ENCODE measurements at places on chromosomes 7 and 10.
A peak's percentile ranks its signal among the peaks of the same experiment; 100 is the strongest.

GRCh38 chr7:63521-64021, 128.8 kb upstream of the FAM20C start:
- DNase-seq: no peak

DNA sequence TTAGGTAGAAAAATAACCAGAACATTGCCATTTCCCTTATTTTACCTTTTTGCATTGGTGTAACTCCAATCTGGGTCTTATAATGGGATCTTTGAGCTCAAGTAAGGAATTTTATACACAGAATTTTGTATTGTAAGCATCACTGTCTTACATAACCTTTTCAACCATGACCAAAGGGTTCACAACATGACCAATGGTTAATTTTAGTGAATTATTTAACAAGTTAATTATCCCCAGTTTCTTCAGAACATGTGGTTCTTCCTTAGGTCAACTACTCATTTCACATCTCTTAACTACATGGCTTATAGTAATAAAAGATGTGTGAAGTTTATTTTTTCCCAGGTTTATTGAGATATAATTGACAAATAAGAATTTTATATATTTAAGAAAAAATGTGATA, 74.2 kb upstream of the RHOBTB1 start:
- DNase-seq: no peak

- DNase-seq: no peak
Measured at GRCh38 chr7:75993689-75994387, 557 bp downstream of the TMEM120A start.

GRCh38 chr10:110436554-110437350, 61.0 kb upstream of the DUSP5 start:
- DNase-seq: no peak

GRCh38 chr7:115208710-115209560, 287.0 kb downstream of the MDFIC start:
- no peak for DNase-seq

GRCh38 chr10:31345886-31346285, 26.9 kb downstream of the ZEB1 start:
- no peak for DNase-seq

GRCh38 chr7:159093351-159093971, 51.2 kb downstream of the VIPR2 start:
- no peak for DNase-seq

DNA sequence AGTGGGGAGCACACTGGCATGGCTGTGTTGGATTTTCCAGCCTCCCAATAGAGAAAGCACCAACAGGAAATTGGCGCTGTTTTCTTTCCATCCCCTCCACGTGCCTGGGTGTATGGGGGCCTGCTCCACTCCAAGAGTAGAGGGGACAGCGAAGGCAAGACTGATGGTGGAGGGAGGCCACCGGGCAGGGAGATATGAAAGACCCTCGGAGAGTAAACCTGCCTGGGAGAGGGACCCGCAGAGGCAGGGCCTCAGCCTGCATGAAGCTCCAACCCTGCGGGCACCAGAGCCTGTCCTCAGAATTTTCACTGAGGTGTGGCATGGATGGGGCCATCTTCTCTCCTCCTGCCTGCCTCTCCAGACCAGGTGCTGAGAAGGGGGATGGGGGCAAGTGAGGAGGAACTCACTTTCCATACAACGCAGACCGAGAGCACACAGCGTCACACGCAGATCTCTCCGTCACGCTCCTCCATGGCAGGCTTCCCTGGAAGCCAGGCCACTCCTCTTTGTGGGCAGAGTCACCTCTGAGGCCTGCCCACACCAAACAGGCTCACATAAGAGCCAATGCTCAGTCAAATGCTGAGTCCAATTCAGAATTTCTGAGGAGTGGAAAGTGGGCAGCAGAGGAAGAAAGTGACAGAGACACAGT, 18.8 kb downstream of the ANXA11 start:
- peak; percentile 31 for DNase-seq

GRCh38 chr7:6446838-6447580, 745 bp downstream of the DAGLB start:
- peak; percentile 33 for DNase-seq

DNA sequence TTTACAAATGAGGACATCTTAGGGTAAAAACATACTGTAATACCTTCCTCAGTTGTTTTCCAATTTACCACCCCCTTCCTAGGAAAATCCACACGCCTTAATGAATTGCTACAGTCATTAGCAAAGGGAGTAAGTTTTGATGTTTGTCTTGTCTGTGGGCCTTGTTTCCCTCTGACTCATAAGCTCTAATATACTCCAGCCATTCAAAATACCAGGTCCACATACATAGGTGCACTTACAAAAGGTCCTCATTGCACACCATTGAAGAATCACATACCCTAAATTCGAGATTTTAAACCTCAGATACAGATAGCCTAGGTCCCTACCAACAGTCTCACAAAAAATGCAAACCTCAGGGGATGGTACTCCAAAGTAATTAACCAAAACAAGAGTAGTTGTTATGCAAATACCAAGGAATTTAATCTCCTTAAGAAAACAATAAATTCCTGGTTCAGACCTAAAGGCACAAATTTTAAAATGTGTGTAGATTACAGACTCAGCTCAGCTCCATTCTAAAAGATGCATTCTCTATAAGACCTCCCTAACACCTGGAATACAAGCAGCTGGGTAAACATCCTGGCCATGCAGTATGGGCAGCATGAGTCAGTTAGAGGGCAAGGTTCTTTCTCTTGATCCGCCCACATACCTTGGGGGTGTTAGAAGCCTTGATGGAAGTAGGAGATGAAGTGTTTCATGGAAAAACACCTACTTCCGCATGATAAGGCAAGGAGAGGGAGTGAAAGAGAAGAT, 3.0 kb upstream of the LIPK start:
- no peak for DNase-seq

DNA sequence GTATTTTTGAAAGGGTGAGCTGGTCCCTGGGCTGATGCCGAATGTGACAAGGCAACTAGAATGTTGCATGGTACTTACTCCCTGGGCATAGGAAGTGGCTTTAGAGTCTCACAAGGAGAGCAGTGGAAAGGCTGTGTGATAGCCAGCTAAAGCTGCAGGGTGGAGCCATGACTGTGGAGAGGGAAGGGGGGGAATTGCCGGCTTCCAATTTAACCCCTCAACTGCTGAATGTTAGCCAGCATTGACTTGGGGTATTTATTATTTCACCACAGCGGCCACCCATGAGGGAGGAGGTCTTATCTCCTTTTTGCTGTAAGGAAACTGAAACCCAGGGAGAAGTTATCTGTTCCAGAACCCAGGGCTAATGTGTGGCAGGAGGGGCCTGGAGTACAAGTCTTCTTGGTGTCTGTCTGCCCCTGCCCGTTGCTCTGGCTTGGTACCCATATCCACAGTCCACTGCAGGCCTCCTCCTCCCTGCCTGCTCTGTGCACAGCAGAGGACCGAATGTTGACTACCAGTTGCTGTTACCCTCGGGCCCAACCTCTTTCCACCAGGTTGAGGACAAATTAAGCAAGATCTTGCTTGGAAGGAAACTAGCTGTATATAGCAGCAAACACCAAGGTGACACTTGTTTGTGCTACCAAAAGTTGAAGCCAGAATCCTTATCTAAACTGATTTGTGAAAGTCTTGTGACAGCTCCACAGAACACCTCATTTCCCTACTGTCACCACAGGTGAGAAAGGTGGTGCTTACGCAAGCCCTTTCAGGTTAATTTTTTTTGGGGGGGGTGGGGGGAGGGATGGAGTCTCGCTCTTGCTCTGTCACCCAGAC, 37.6 kb downstream of the WBP1L start:
- no peak for DNase-seq

GRCh38 chr10:14543904-14544210, 213.1 kb upstream of the FRMD4A start:
- no peak for DNase-seq

DNA sequence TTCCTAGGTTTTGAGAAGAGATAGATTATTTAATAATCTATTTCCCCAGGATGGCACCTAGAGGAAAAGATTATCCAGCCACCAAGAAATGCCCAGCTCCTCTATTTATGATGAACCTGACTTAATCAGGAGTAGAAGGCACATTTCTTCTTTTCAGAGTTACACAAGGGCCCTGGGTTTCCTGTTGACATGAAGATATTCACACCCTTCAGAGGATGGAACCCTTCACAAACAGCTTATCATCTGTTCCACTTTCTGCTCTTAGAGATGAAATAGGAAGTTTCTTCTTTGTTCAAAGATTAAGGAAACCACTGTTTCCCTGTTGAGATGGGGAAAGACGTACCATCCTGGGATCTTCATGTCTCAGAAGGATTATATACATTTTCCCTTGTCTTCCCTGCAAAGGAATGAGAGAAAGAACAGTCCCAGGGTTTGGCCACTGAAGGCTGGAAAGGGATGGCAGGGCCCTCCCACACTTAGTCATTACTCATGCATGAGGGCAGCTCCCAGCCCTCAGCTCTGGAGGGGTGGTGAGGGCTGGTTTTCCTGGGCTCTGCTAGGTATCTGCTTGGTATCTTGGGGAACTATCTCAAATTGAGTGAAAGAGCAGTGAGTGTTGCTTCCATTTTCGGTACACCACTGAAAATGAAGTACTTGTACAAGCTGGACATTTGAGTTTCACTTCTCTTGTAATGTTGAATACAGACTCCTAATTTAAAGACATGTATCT, 64.0 kb downstream of the MTPAP start:
- DNase-seq: no peak

DNA sequence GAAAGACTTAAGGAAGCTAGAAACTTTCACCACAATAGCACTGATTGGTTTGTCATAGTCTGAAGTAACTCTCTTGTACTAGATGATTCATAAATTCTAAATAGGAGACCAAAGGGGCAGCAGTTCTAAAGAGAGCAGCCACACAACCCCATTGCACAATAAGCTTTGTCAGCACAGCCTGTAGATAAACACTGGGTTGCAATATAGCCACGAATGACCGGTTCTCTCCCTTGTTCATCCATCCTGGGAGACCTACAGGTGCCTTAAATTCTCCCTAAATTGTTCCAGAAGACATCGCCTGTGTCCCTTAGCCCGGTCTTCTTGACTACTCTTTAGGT, 167.0 kb downstream of the SNX13 start:
- peak; percentile 31 for DNase-seq

DNA sequence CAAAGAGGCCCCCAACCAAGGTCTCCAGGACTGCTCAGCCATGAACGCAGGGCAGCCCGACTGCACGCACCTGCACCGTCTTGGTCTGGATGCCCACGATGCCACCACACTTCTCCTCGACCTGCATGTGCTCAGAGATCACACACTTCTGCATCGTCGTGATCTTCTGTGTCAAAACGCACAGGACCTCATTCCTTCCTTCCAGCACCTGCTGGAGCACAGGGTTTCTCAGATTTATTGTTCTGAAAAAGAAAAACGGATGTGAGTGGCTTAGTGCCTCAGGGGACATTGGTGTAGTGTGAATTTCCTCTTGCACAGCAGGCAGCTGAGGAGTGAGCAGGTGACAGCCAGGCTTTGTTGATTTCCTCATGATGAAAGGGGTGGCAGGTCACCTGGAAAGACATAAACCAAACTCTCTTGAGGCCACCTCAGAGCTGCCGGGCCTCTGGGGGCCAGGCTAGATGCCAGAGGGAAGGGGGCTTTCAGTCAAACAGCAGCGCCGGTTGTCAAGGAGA, 38.2 kb downstream of the GSDME start:
- DNase-seq: no peak

DNA sequence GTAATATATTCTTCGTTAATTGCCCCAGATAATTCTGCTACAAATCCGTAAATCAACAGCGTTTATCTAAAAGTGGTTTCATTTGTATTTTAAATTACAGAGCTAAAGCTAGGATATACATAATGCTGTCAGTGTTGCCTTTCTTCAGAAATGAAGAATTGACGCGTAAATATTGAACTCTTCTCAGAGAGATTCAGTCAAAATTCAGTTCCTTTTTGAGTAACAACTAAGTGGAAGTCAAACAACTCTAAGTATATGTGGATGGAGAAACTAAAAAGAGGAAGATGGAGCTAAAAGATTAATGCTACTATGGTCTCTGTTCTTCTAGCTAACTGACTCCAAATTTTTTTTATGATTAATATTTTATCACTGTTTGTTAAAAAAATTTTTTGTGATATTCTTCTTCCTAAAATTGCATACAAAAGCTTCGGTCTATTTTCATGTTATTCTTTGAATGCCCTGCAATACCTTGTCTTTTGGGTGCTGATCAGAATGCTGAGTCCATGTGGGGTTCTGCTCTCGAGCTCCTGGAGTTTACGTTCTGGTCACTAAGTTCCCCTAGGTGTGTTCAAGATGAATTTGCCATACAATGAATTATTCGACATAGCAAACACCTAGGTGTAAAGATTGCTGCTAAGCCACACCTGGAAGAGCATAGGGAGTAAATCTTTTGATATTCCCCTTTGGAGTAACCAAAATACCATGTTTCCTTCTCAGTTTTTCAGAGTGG, 20.7 kb downstream of the MDFIC start:
- DNase-seq: no peak

GRCh38 chr7:1758028-1758858, 88.2 kb downstream of the ELFN1 start:
- no peak for DNase-seq

GRCh38 chr10:32379318-32379949, 32.5 kb upstream of the EPC1 start:
- DNase-seq: no peak

DNA sequence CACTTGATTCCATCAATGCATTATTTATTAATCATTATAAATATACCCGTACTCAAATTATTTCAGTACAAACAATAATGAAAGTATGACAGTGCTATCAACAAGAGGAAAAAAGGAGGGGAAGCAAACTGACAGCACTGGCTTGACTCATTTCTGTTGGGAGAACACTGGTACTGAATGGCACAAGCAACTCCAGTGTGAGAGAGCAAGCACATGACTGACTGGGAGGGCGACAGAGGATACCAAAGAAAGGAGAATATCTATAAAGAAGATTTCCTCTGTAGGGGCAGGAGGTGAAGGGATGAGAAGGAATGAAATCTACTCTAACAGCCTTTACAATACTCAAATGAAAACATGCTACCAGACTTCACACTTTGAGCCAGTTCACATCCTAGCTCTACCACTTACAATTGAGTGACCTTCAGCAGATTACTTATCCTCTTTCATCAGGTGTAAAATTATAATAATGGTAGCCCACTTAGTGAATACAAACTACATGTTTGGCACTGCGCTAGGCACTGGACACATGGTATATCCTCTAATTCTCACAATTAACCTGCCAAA, 1.5 kb downstream of the USP54 start:
- no peak for DNase-seq

Measured in CD4-positive, alpha-beta T cell treated with Interferon gamma for 1 hour (primary cell).